ENCODE measurements at places on chromosomes 13 and 19.

DNA sequence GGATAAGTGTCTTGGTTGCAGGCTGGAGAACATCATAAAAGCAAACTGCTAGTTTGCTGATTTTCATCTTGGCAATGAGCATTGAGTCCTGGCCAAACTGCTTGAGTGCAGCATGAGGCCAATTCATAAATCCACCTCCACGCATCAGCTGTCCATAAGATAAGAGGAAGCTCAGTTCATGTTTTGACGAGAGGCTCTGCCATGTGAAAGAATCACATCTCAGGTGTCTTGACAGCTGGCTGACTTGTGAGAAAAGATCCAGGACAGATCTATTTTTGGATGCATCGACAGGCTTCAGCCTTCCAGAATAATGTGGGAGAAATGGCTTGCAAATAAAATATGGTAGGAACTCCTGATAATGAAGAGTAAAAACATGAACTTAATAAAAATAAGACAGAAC, 5.4 kb upstream of the ZNF682 start:
- peak; percentile 40 for DNase-seq

DNA sequence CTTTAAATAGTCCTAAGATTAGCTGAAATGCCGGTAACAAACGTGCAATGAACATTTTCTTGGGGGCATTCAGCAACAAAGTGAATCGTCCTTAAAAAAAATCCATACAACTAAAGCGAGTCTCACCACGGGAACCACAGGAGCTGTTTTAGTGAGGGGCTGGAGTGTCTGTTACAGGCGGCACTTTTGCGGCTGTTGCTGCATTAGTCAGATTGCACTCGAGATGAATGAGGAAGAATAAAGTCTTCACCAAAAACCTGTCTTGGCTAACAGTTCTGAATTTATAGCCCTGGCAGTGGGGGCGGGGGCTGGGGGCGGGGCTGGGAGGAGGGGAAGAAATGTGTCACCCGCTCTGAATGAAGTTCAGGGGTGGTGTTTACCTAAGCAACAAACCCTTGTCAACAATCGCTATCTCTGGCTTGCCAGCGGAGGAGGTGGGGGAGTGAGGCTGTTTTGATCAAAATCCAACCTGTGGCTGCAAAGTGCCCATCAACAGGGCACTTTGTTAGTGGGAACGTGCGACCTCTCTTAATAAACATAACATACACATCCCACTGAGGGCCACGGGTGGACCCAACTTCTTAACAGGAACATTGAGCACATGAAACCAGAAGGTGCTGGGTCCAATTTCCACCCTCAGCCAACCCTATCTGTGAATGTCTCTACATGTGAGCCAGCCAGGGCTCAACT, 44.5 kb downstream of the RFX2 start:
- peak; percentile 28 for DNase-seq

GRCh38 chr13:59475911-59476310, 687.8 kb downstream of the DIAPH3 start:
- no peak for DNase-seq

DNA sequence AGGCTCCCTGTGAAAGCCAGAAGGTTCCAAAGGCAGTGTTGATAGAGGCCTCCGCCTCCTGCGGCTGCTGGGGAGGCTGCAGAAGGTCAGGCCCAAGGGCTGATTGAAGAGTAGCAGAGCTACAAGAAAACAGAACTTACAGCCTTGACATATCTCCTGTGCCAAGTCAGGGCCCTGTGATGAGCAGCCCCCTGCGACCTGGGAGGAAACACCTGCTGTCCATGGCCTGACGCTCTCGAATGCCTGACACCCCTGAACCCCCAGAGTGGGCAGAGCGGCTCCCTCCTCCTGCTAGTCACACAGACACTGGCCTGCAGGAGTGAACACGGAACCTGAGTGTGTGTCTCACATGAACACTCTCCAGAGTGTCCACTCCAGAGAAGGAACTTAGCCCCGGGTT, 38.2 kb upstream of the TUBGCP3 start:
- DNase-seq = no peak

DNA sequence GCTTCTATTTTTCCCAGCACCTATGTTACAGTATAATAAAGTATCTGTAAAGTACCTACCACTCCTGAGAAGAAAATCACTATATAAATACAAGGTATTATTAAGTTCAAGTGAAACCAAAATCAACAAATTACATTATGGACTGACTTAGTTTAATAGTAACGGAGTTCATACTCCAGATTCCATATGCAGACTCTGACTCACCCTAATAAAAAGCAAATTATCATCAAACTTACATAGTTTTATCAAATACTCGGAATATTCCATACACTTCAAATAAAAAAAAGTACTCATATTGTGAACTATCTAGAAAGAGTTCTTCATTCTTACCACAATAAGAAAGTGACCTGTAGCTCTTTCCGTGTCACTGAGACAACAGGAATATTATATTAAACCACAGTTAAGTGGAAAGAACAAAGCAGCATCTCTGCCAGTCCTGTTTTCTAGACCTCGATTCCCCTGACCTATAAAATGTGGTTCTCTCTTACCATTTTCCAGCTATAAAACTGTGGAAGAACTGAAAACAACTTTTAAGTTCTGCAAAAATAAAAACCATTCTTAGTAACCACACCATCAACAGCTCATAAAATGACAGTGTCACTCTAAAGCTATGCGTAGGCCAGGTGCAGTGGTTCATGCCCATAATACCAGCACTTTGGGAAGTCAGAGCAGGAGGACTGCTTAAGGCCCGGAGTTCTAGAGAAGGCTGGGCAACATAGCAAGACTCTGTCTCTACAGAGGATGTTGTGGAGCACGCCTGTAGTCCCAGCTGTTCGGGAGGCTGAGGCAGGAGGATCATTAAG, 42.6 kb downstream of the USP12 start:
- DNase-seq = no peak

- DNase-seq = no peak
Observed at GRCh38 chr19:48760504-48761205, 5.3 kb downstream of the FGF21 start.

DNA sequence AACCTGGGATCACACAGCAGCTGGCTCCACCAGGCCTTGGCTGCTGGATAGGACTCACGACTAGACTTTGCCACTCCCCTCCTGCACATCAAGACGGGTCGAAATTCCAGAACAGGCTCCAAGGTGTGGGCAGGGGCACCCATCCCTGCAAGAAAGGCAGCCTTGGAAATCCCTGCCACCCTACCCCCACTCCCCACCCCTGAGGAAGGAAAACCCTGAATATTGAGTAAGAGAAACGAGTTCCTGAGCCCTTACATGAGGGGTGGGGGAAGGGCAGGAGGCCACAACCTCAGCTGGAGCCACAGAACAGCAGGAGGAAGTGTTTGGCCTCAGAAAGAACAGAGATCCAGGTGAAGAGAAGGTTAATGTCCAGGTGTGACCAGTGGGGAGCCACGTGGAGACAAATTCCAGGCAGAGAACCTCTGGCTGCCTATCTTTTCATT, 20.1 kb downstream of the DEDD2 start:
- DNase-seq = no peak

- DNase-seq = no peak
Observed at GRCh38 chr13:88068316-88068715, 397.1 kb downstream of the SLITRK5 start.

GRCh38 chr19:46256855-46257254, 27.3 kb downstream of the IGFL1 start:
- no peak for DNase-seq

GRCh38 chr19:30046522-30046921, 104.5 kb downstream of the URI1 start:
- peak; percentile 78 for DNase-seq

- DNase-seq = no peak
Observed at GRCh38 chr13:105474983-105475610, 1060.4 kb downstream of the EFNB2 start.

Measured in Ammon's horn (tissue), 1 donor.